Caco-2 (cell line): ENCODE measurements at places on chromosomes 12 and 14. TPM values are rescaled to one million over a fixed set of nuclear protein-coding genes. Genes with fewer than 3 reads are reported as not detected.

- H3K4me3 ChIP-seq = no peak overlapping the region
- peaks cover 11% of the 10 kb centered on the region for H3K4me1 ChIP-seq
- H3K27ac ChIP-seq = no peak overlapping the region
- H3K27me3 ChIP-seq = no peaks in the 10 kb centered on the region
Observed at GRCh38 chr12:94144781-94145180, 3.6 kb upstream of the PLXNC1 start.

DNA sequence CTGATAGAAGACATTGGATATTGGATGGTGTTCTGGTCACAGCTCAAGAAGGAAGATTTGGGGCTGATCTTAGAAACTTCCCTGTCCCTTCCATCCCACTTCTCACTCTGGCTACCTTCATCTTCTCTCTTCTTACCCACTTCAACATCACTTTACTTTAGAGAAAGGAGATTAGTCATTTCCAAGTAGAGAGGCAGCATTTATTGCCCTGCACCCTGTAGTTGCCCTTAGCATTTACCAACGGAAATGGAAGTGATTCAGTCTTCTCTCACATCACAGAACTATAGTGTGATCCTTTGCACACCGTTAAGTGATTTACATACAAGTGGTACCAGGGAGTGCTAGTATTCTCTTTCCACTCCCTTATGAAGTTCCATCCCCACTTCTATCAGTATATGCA lies 52.4 kb downstream of the PHLDA1 start:
- H3K27ac ChIP-seq = peak overlapping the region; percentile 92
- no peaks in the 10 kb centered on the region for H3K27me3 ChIP-seq
- H3K4me3 ChIP-seq = no peak overlapping the region
- DNase-seq = no peak

The PLEKHG7 gene
- 0.12 and 0.23 TPM in 2 replicates for total RNA-seq

- H3K4me3 ChIP-seq = no peak overlapping the region
- DNase-seq = no peak
- no peaks in the 10 kb centered on the region for H3K36me3 ChIP-seq
- peaks cover 5% of the 10 kb centered on the region for H3K4me1 ChIP-seq
Observed at GRCh38 chr14:69037790-69038454, 58.8 kb upstream of the ACTN1 start.

DNA sequence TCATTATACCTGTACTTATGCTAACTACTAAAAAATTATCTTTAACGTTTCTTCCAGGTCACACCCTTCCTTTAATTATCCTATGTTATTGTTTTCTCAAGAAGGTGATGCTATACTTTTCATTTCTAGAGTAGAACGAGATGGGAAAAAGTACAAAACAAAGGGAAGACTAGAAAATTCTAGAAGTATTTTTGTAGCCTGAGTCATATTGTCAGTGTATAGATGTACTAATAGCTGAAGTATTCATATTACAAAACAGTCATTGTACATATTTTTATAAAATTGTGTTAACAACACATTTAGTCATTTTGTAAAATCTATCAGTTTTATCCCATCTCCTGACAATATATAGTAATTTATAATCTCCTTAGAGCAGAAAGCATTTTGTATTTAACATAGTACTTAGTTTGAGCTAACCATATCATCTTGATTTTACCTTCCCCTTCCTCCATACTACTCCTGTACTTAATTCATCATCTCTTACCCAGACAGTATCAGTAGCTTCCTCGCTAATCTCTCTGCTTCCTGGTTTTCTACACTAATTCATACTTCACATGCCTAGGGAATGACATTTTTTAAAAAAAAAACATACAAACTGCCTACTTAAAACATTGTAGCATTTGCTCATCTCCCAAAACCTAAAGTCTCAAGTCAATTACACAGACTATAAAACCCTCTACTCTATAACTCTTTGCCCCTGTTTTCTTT lies 920.9 kb downstream of the RPS29 start:
- no peaks in the 10 kb centered on the region for H3K27me3 ChIP-seq
- no peaks in the 10 kb centered on the region for H3K4me1 ChIP-seq
- H3K4me3 ChIP-seq = no peak overlapping the region
- no peak overlapping the region for H3K27ac ChIP-seq
- DNase-seq = no peak
